ENCODE measurements at places on chromosomes 7 and 10.

DNA sequence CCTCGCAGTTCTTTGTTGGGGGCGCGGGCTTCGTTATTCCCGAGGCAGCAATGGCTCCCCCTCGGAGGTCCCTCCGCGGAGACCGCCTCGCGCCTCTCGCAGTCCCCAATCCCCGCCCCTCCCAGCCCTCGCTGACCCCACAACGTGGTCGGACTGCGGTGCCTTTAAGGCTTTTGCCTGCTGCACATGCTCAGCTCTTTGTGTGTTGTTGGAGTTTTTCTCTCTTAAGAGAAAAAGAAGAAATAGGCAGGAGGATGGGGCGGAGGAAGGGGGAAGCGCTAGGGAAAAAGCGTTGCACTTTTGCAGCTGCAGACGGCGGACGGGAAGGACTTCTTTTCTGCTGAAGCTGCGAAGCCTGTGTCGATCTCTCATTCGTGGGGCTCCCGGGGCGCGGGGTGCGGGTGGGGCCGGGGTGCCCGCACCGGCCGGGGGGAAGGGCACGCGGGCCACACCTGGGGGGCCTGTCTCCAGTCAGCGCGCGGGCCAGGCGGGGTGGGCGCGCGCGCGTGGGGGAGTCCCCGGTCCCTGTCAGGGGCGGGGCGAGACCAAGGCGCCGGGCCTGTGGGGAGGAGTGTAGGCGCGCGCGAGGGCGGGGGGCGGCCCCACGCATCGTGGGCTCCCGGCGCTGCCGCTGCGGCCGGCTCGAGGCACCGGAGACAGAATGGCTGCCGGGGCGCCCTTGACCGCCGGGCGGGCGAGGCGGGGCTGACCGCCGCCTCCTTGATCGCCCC is 445 bp upstream of the ATRNL1 start:
- peak; percentile 51 for DNase-seq

DNA sequence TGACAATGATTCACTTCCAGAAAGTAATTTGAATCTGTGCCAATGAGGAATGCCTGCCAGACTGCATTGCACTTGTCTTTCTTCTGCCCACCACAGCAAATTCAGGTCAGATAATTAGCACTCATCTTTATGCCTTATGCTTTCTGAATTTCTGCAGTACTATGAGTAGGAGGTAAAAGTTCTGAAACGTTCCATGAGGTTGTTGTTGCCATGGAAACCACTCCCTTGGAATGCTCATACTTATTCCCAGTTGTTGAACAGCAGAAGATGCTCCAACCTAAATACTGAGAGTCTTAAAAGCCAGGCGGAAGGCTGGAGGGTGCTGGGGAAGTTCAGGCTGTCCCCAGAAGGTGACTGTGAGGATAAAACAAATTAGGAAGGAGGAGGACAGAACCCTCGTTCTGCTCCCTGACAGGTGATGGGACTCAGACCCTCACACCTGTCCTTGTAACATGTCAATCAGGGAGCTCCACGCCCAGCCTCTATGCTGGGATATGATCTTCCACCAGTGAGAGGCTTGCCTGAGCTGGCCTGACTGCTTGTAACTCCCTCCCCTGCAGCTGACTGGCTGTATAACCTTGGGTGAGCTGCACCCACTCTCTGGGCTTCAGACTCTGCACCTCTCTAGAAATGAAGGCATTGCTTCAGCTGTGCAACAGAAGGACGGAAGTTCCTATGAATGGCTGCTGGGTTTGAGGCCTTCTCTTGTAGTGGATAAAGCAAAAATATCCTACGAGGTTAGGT is 554.3 kb upstream of the MGMT start:
- no peak for DNase-seq

- DNase-seq, result no peak
Measured at GRCh38 chr10:49610458-49611165, 502 bp downstream of the SLC18A3 start.

DNA sequence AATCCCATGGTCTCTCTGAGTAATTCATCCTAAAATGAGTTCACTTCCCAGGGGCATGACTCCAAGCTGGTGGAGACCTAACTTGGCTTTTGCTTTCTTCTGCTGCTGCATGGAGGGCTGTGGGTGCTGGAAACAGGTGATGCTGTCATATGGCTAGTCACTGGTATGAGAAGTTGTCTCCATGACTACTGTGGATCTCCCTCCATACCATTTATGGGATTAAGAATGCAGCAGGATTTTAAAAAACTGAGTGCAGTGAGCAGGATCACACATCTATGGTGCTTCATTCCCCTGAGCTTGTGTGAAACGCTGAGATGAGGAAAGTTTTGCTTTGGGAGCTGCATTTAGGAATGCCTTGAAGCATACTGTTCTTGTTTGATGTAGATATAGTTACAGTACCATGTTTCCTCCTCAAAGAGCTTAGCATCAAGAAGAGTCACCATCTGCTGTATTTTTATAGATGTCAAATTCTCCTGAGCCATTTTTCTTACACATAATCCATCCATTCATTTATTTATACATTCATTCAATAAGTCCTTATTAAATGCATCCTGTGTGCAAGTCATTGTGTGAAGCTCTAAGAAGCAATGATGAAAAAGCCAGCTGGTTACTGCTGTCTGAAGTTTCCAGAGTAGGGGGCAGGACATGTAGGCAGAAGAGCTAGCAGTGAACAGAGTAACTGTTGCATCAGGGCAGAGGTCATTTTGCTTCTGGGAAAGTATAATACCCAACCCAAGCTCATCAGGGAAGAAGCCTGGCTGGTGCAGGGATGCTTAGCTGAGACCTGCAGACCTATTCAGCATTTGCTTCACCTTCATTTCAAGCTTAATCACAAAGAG is 534.8 kb downstream of the AUTS2 start:
- no peak for DNase-seq

- no peak for DNase-seq
Measured at GRCh38 chr10:70494966-70495365, 16.4 kb downstream of the PALD1 start.

- DNase-seq, result peak; percentile 84
Measured at GRCh38 chr10:121154846-121155245, 303.7 kb downstream of the WDR11 start.

- DNase-seq, result no peak
Measured at GRCh38 chr10:46096909-46097575, 51.0 kb upstream of the MSMB start.

- no peak for DNase-seq
Measured at GRCh38 chr10:6473901-6474370, 106.1 kb downstream of the PRKCQ start.

- no peak for DNase-seq
Measured at GRCh38 chr10:69679736-69680135, 49.7 kb downstream of the FAM241B start.

GRCh38 chr7:27205325-27206280 is 5.7 kb upstream of the HOXA13 start:
- DNase-seq, result no peak

DNA sequence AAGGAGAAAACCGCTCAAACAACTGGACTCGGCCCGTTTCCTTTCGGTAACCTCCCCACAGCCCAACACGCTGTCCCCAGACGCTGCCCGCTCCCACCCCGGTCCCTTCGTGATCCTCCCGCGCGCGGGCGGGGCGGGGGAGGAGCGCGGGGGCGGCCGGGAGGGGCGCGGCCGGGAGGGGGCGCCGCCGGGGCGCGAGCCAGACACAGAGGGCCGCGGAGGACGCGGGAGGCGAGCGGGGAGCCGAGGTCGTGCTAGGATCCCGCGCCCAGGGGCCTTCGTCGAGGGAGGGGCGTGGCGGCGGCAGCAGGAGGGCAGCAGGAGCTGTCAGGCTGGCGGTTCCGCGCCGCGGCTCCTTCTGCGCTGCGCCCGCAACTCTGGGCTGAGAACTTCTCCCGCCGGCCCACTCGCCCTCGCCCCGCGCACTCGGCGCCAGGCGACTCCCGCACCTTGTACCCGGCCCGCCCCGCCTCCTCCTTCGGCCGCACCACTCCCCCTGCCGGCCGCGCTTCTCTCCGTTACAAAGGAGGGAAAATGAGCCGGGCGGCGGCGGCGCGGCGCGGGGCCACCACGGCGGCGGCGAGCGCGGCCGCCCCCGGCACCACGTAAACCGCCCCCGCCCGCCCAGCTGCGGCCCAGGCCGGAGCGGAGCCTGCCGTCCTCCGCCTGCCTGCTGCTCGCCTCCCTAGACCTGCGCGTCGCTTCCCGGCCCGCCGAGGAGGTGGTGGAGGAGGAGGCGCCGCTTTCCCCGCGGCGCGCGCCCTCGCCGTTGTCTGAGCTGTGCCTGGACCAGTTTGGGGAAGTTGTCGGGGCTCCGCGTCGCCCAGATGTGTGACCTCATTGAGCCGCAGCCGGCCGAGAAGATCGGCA is at the start of gene CDK14:
TSS of gene CDK14 (plus strand) at position 521 of the 870 bp plus-strand sequence. CDS start at position 828, 307 bp downstream.
- peak; percentile 63 for DNase-seq

GRCh38 chr10:15745751-15746150 is 26.0 kb upstream of the ITGA8 start:
- DNase-seq, result no peak

DNA sequence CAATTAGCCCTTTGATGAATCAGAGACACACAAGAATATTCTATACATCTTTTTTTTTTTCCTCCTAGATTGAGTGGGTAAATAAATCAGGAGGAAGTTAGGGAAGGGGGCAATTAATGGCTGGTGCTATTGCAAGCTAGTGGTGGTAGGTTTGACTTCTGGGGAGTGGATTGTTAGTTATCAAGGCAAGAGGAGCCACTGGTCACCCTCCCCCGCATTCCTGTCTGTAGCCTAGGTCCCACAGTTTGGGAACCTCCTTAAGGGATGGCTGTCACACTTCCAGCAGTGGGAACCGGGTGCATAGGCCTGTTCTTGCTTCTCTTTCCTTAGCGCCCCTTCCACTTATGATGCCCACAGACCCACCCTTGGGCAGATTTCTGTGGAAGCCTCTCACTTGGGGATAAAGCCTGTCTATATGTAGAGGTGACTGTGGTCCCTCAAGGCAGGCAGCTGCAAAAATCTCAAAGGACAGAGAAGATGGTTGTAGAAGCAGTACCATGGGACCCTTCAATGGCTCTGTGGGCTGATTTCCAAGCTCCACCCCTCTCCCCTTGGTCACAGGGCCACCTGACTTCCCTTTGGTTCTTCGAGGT is 2.3 kb upstream of the ADCK2 start:
- no peak for DNase-seq

DNA sequence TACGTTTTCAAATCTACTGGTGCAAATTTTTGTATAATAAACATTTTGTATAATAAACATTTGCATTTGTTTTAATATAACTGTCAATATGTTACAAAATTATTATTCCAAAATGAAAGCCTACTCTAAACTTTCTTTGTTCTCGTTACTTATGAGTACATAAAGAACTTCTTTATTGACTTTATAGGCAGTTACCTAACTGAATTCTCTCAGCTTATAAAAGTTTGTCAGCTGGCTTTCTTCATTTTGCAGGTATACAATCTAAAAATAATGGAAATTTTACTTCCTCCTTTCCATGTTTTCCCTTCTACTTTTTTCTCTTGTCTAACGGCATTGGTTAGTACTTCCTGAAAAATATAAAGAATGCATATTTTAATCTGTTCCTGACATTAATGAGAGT is 137.1 kb downstream of the CHCHD3 start:
- no peak for DNase-seq

DNA sequence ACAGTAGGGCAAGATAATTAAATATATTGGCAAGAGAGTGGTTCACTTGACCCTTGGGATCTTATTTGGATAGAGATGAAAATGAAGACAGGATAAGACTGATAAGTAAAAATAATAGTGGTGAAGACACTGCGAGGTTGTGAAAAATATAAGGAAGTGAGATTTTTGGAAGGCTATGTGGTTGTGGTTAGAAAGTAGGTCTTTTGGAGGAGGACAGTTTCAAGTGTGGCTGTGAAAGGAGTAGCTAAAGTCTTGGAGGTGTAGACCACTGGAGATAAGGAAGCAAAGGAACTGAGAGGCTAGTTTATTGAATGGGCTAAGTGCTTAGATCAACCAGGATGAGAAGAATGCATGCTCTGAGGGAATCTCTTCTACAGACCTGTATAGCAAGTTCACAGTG is 11.2 kb downstream of the MIOS start:
- no peak for DNase-seq

GRCh38 chr10:101829561-101830315 is 11.5 kb upstream of the OGA start:
- no peak for DNase-seq

- no peak for DNase-seq
Measured at GRCh38 chr10:87866412-87866974, 3.1 kb downstream of the PTEN start.

DNA sequence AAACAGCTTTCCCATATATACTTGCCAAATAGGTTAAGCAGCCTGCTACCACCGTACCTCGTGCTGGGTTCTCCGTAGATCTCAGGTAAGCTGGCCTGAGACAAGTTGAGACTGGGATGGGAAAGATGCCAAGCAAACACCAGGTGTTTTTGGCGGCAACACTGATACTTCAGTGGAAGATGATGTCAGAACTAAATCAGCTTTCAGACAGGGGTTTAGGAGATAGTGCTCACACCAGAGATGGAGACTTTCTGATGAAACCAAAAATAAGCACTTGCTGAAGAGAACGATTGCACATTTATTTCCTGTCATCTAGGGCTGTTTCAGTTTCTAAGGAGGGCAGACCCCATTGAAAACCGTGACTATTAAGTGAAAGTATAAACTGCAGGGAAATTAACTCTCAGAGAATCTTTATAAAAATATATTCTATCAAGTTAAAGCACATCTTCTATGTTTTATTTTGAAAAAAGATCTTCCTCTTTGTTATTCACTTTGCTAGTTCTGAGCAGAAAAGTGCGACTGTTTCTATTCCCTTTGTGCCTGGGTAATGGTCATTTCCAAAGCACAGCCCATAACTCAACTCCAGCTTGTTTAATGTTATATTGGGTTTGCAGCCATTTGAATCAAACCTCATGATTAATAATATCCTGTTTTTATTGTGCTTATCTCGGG is 149.9 kb downstream of the CPED1 start:
- peak; percentile 89 for DNase-seq

GRCh38 chr7:37310327-37311080 is 138.2 kb downstream of the ELMO1 start:
- no peak for DNase-seq

GRCh38 chr7:26328498-26329390 is 37.1 kb downstream of the SNX10 start:
- no peak for DNase-seq

- DNase-seq, result no peak
Measured at GRCh38 chr10:17965649-17966235, 14.0 kb downstream of the SLC39A12 start.

DNA sequence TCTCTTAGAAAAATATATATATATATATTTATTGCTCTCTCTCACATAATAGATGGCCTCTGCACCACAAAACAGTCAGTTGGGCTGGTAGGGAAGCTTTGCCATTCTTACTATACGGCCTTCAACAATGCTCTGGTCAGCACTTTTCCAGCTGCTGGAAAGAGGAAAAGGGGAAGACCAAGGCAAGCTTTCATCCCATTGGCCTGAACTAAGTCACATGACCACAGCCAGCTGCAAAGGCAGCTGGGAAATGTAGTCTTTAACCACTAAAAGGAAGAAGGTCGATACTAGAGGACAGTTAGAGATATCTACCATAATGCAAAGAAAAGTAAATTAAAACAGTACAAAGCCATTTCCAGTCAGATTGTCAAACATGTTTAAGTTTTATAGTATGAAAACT is 58.4 kb upstream of the MACROH2A2 start:
- DNase-seq, result peak; percentile 65

DNA sequence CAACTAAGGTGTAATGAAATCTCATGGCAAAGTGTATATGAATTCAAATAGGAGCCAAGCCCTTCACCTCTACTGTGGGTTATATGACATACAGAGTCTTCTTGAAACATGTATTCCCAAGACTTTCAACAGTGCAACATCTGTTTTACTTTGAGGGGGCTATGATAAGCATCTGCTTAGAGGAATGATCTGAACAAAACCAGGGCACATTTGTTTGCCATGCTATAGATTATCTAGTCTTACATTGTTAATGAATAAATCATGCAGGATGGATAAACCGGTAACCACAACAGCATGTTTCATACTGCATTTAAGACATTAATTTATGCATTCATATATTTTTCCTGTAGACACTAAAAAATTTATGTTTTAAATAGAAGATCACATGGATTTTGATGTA is 1021.9 kb downstream of the LRMDA start:
- DNase-seq, result no peak
